ENCODE measurements at places on chromosomes 5 and 9.

GRCh38 chr9:112380102-112380824 is at the start of gene HSDL2:
Gene HSDL2 (plus strand): TSS chr9:112380108. CDS start chr9:112380164, 56 bp downstream.
- DNase-seq = no peak

GRCh38 chr5:42908086-42908485 is 96.4 kb upstream of the SELENOP start:
- no peak for DNase-seq

DNA sequence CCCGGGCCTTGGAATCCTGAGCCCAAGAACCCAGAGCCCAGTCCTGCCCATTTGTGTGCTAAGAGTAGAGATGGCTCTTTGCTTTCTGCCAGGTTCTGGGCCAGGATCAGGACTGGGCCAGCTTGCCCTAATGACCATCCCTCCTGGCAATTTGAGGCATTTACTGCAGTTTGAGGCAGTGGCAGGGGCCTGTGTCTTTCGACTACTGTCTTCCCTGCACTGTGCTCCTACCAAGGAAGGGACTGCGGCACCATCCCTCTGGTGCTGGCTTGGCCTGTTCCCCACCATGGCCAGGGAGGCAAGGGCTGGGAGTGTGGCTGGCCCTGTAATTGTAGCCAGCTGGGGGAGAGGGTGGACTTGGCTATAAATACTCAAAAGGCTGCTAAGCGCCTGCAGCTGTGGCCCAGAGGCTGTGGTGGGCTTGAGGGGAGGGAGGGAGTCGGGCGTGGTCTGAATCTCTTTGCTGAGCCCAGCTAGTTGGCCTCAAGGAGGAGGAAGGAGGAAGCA is 4.6 kb downstream of the ENHO start:
- no peak for DNase-seq

GRCh38 chr5:1443991-1444360 is 1.3 kb downstream of the SLC6A3 start:
- no peak for DNase-seq

Measured in renal pelvis (tissue), 12 donors.